ENCODE measurements at places on chromosomes 4 and X.
A peak's percentile ranks its signal among the peaks of the same experiment; 100 is the strongest.

DNA sequence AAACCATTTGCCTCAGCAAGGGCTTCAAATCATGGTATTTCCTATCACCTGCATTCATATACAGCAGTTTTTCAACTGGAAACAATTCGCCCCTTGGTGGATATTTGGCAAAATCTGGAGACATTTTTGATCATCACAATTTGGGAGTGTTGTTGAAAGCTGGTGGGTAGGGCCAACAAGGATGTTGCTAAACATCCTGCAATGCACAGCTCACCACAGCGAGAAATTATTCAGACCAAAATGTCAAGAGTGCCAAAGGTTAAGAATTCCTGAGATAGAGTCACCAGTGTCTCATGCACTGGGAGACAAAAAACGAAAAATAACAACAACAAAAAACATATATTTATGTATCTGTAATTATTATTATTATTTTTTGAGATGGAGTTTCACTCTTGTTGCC is 435.2 kb upstream of the CTSO start:
- no peak for DNase-seq

GRCh38 chr4:15004739-15005301 is 2.5 kb downstream of the CPEB2 start:
- no peak for DNase-seq

GRCh38 chr4:146202665-146203064 is 11.7 kb upstream of the REELD1 start:
- no peak for DNase-seq

DNA sequence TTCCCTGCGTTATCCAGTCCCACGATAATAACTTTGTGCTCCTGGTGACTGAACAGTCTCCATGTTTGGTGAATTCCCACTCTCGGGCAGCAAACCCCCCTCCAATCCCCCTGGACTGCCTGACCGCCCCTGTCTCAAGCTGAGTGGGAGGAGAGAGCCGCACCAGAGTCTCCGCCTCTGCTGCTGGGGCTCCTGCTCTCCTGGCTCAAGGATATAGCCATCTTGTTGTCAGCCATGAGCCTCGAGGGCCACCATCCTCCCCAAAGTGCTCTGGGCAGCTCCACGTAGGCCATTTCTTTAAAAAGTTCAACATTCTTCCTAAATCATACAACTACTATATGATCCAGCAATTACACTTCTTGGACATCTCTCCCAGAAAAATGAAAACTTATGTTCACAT is 49.3 kb upstream of the PGRMC1 start:
- no peak for DNase-seq

GRCh38 chr4:156766846-156767245 is 204.8 kb downstream of the PDGFC start:
- DNase-seq = no peak

GRCh38 chr4:82694046-82694445 is 104.5 kb downstream of the SCD5 start:
- DNase-seq = no peak

GRCh38 chr4:153466081-153466948 is at the start of gene TMEM131L:
Gene TMEM131L, plus strand, starts transcription at chr4:153466360. Its CDS starts 38 bp downstream, at chr4:153466398.
- DNase-seq = peak; percentile 52

DNA sequence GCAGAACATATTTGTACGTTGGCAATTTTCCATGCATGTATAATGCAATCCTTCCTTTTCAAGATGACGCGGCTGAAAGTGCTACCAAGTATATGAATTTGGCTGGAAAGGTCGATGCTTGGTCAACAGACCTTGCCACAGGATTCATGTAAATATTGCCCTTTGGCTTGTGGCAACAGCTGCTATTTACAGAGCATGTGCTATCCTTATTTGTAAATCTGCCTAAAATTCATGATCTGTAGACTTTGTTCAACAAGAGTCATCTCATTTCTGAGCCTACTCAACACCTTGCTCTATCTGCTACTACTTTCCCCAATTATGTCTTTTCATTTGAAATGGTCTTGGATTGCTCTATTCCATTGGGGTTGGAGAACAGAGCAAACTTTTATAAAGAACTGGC is 1.9 kb upstream of the SMARCA1 start:
- no peak for DNase-seq

DNA sequence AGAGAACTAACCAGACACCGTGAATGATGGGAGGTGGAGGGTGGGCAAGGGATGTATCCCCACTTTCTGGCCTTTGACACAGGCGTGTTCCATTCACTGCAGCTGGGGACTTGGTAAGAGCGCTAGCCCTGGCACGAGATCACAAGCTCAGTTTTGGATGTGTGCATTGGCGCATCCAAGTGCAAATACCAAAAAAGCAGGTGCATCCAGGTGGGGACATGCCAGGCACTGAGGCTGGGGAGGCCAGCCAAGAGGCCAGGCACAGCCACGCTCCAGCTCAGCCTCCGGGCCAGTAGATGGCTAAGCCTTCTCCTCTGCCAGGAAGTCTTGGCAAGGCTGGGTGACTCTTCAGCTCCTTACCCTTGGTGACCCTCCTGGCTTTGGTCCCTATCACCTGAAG is 4.4 kb upstream of the ZFP92 start:
- DNase-seq = no peak

GRCh38 chr4:182231080-182231479 is 12.1 kb upstream of the TENM3 start:
- no peak for DNase-seq

- no peak for DNase-seq
Measured at GRCh38 chr4:80587871-80588385, 252.4 kb downstream of the CFAP299 start.

DNA sequence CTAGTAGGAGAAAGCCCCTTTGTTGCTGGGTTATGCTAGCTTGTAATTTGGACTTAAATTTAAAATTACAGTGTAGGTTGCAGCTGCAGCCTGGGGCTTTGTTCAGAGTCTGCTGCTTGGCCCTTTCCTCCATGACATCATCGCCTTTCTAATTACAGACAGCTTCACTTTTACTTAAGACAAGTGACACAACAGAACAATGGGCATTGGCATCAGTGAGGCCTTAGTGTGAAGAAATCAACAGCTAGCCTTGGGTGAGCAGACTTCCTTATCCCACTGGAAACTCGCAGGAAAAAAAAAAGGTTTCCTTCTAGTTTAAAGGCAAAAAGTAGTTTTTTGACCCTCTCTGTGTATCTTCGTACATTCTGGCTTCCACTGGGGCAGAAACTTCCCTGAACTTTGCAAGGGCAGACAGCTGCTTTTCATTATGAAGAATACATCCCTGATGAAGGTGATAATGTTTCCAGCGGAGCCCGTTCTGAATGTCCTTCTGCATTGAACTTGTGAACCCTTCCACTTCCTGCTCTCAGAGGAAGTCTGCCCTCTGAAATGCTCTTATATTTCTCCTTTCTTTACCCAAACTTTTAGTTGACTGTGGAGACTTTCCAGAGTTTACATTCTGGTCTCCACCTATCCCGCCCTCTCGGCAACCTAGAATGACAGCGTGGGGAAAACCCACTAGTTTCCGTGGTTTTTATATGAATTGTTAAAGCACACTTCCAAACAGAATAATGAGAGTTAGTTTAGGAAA is 123.2 kb upstream of the FAM9C start:
- no peak for DNase-seq

DNA sequence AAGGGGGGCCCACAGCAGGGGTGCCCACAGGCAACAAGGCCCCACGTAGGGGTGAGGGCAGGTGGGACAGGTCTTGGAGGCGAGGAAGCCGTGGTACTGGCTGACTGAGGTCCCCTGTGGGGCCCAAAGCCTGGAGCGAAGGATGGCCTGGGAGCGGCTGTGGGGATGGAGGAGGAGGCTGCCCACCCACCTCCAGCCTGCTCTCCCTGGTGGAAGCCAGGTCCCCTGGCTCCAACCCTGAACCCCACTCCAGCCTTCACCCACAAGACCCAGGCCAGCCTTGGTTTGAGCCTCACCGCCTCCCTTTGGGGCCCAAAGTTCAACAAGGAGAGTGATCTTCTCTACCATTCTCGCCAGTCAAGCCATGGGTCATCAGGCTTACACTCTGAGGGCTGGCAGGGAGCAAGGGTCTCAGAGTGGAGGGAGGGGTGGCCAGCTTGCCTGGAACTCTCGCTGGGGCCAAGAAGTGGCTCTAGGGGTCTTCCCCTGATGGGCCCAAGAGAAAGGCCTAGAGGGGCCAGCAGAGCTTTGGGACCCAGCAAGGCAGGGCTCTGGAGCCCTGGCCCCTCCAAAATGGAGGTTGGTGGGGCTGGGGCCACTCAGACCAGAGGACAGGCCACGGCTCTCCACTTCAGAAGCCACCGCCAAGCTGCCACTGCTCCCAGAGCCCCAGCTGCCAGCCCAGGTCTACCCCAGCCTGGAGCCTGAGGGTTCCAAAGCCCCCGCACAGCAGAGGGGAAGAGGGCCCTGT is 5.0 kb downstream of the PNCK start:
- no peak for DNase-seq

DNA sequence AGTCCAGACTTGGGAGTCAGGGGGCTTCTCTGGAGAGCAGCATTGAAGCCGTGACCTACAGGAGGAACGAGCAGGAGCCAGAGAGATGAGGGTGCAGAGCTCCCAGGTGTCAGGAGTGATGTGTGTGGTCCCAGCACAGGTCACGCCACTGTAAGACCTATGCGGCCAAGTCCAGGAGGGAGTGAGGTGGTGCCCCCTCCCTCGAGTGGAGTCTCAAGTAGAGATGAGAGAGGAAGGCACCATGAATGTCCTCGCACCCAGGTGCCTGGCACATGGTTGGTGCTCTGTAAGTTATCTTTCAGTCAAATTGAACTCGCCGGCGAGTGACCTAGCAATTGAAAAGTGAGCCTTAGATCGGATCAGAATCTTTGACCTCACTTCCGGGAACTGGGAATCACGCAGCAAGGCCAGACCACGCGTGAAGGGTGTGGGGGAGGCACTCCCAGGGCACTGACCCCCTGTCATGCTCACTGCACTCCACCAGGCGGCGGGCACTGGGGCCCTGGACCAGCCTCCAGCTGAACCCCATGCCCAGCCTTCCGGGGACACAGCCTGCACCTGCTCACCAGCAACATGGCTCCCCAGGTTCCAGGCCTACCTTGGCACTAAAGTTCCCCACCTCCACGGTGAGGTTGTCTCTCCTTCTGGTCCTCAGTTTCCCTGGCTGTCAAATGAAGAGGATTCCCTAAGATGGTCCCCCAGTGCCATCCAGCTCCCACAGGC is 127.4 kb downstream of the HMX1 start:
- DNase-seq = no peak

GRCh38 chr4:30600246-30601017 is 119.7 kb upstream of the PCDH7 start:
- DNase-seq = no peak

DNA sequence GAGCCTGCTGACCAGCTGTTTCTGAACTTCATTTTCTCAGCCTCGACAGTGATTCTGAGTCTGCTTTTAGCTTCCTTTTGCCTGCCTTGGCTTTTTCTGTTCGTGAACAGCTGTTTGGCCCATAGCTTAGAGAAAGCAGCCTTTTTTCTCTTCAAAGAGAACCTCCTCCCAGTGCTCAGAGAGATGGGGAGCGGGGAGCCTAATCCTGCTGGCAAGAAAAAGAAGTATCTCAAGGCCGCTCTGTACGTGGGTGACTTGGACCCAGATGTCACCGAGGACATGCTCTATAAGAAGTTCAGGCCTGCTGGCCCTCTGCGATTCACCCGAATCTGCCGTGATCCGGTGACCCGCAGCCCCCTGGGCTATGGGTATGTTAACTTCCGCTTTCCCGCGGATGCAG is 756 bp downstream of the PABPC5 start:
- no peak for DNase-seq

GRCh38 chr4:146154057-146154456 is 21.5 kb upstream of the LSM6 start:
- no peak for DNase-seq

GRCh38 chr4:48380583-48381167 is 39.3 kb downstream of the SLAIN2 start:
- no peak for DNase-seq

DNA sequence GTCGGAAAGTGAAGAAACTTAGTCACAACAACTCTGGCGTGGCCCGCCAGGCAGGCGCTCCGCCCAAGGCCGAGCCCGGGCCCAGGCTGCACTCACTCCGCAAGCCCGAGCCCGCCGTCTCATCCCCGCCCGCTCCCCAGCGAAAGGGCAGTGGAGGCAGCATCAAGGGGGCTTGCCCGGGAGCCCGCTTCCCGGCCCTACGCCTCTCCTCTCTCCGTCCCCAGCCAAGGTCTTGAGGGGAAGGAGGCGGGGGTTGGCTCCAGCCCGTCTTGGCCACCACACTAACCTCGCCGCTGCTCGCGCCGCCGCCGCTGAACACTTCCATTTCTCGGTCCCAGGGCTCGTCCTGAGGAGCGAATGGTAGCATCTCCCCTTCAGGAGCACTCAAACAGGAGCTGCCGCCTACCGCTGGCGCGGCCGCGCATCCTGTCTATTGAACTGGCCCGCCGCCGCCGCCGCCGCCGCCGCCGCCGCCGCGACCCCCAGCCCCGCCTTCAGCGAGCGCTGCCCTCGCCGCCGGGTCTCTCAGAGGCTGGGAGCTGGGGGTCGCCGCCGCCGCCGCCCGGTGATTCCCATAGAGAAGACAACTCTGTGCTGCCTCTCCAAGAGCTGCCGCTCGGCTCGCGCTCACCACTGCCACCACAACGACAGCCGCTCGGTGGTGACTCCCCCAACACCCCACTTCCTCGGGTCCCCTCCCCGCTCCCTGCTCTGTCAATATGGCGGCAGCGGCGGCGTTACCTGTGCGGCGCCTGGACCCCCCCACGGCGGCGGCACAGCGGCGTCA is at the start of gene RPS6KA6:
RPS6KA6 (minus strand) TSS at position 667 of the 787 bp plus-strand sequence; CDS start at position 367, 300 bp downstream.
- DNase-seq = no peak

DNA sequence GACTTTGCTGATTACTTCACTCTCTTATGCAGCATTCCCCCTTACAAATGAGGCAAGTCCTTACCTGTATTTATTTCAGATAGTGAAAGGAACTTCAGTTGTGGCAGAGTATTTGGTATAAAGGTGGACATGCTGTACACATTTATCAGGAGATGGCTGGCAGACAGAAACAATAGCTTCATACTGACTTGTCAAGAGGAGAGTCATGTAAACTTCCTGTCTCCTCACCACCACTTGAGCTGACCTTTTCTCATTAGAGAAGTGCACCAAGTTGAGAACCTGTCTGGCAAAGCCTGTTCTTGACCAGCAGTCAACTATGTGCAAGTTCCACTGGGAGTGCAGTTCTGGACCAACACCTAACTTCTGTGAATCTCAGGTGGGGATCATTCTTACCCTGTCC is 80.8 kb downstream of the LARP1B start:
- no peak for DNase-seq

- DNase-seq = no peak
Measured at GRCh38 chr4:10781805-10782204, 97.2 kb upstream of the CLNK start.

DNA sequence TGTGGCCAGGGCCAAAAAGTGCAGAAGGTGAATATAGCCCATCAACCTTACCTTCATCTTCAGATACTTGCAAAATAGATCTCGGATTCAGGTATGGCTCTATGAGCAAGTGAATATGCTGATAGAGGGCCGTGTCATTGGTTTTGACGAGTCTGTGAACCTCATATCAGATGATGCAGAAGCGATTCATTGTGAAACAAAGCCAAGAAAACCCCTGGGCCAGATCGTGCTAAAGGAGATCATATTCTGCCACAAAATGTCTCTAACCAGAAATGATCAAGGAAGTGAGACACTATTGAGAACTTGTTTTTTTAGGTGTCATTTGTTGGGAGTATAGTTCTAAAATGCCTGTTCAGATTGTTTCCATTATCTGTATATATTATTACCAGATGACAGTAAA is 48.3 kb downstream of the PDK3 start:
- no peak for DNase-seq
